ENCODE measurements at places on chromosomes 6 and 20.
A peak's percentile ranks its signal among the peaks of the same experiment; 100 is the strongest.

- DNase-seq = no peak
Observed at GRCh38 chr6:47079638-47080037, 37.5 kb upstream of the ADGRF1 start.

- no peak for DNase-seq
Observed at GRCh38 chr6:133466680-133467079, 225.5 kb downstream of the EYA4 start.

DNA sequence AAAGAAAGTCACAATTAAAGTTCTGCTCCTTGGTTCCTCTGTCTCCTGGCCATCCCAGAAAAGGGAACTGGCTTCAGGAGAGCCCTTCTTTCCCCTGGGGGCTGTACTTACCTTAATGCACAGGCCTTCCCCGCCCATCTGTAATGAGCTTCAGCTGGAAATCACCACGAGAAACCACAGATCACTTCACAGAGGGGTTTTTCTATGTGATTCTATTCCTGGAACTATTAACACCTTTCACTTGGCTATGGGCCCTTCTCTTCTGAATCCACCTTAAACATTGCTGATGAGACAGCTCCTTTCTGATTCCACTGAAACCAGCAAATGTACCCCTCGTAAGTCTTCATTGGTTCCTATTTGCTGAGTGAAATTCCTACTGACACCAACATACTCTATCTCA, 80.7 kb downstream of the FOXF2 start:
- DNase-seq = no peak

- no peak for DNase-seq
Observed at GRCh38 chr6:56148488-56149186, 98.7 kb downstream of the COL21A1 start.

GRCh38 chr6:164404812-164405488, 904.5 kb downstream of the C6orf118 start:
- DNase-seq = no peak

GRCh38 chr6:36241728-36242127, 28.1 kb upstream of the PNPLA1 start:
- DNase-seq = no peak

GRCh38 chr20:3082955-3083952, 1.3 kb downstream of the AVP start:
- DNase-seq = no peak

DNA sequence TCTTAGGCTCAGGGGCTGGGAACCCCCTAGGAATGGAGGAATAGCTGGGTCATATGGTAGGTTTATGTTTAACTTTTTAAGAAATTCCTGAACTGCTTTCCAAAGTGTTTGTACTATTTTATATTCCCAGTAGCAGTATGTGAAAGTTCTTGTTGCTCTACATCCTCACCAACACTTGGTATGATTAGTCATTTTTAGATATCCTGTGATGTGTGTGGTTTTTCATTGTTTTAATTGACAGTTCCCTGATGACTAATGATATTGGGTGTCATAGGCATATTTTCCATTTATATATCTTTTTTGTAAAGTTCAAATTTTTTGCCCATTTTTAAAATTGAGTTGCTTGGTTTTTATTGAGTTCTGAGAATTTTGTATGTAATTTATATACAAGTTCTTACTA, 72.3 kb downstream of the SLC16A10 start:
- DNase-seq = no peak

DNA sequence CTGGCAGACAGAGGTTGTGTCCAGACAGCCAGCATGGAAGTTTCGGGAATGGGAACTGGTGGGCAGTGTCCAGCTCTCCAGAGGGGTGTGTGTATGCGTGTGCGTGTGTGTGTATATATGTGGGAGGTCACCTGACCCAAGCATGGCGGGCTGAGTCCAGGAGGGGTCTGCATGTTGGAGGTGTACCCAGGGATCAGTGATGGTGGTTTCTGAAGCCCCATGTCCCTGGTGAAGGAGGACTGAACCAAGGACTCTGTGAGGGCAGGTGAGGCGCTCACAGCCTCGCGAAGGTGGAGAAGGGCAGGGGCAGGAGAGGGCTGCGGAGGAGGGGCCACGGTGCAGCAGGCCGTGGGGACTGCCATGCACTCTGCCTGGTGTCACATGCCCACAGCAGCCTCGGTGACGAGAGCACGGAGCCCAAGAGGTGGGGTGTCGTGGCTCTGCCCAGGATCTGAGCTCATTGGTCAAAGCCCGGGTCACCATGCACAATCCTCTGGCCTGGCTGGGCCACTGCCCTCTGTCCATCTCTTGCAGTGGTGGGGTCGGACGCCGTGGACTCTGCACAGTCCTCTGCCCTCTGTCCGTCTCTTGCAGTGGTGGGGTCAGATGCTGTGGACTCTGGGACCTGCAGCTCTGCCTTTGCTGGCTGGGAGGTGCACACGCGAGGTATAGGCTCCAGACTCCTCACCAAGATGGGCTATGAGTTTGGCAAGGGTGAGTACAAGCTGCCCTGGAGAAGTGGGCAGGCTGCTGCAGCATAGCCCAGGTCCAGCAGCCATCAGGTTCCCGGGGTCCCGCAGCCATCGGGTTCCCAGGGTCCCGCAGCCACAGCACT, 2.1 kb upstream of the LIME1 start:
- no peak for DNase-seq

GRCh38 chr6:164897523-164898235, 411.7 kb downstream of the C6orf118 start:
- no peak for DNase-seq

- no peak for DNase-seq
Observed at GRCh38 chr6:16168121-16168520, 39.2 kb downstream of the MYLIP start.

DNA sequence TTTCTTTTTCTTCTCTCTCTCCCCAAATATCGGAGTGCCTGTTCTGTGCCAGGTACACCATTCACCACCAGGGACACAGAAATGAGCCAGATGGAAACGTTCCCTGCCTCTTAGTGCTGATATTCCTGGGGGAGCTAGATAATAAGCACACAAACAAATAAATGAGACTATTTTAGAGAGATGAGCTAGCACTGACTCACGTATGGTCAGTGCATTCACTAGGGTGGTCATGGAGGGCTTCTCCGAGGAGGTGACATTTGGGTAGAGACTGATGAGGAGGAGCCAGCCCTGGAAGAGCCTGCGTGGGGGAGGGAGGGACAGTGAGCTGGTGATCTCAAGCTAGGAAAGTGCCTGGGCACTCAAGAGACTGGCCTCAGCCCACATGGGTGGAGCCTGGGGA, 252.3 kb upstream of the KCNG1 start:
- DNase-seq = no peak

DNA sequence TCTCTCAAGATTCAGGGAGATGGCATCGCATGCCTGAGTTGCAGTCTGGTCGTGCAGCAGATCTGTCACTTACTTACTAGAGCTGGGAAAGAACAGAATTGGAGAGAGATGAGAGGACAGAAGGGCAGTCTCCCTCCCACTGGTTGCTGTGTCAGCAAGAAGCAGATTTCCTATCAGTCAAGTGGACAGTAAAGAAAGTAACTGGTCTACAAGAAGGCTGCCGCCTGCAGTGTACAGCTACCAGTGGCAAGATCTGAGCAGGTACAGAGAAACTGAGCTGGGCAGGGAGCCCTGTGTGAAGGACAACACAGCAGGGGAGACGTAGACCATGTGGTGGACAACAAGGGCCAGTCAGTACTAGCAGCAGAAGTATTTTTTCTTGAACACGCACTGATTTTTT, 49.5 kb upstream of the PCSK2 start:
- DNase-seq = no peak

- DNase-seq = no peak
Observed at GRCh38 chr6:72955666-72956065, 269.6 kb downstream of the KHDC1L start.

DNA sequence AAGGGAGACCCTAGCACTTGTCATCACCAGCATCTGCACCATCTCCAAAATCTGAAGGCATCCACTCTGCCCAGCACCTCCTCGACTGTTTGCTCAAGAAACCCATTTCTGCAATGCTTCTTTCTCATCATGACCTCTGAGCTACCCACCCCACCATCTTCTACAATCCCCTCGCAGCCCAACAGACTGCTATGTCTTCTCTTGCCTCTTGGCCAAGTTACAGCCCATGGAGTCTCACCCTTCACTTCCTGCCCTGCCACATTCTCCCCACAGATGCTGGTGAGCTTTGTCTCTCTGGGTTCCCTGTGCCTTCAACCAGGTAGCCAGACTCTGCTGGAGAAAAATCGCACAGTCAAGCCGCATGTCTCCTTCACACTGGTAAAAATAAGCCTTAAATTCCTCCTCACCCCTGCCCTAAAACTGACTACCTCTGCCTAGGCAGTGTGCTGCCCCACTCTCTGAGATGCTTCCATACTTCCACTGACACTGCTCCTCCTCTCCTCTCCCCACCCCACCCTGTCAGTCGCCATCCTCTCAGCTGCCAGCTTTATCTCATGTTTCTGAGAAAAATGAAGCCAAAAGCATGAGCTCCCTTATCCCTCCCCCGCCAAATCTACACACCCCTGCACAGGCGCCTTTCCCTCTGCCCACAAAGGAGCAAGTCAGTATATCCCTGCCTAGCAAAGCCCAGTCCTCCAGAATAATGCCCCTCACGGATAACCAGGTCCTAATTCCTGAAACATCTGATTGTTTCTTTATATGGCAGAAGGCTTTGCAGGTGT, 2.3 kb upstream of the TXNDC5 start:
- no peak for DNase-seq

DNA sequence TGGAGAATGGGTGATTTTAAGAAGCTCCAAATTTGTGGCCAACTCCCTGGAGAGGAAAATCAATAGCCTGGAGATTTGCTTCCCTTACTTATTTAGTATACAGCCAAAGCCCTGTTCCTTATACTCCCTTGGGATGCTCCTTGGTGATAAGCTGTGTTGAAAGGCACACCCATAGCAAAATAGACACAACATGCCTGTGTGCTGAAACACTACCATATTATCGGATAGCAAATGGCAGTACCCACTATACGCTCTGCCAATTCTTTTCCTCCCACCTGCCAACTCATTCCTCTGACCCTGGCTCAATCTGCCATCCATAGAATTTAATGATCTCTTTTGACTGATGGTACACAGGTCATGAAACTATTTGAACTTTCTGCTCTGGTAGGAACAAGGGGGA, 98.2 kb downstream of the CLIC5 start:
- DNase-seq = no peak

GRCh38 chr6:167933290-167933689, 64.2 kb upstream of the KIF25 start:
- DNase-seq = no peak

- DNase-seq = no peak
Observed at GRCh38 chr20:60113771-60114170, 155.5 kb downstream of the CDH26 start.

- DNase-seq = no peak
Observed at GRCh38 chr6:43912598-43913371, 142.8 kb downstream of the VEGFA start.

DNA sequence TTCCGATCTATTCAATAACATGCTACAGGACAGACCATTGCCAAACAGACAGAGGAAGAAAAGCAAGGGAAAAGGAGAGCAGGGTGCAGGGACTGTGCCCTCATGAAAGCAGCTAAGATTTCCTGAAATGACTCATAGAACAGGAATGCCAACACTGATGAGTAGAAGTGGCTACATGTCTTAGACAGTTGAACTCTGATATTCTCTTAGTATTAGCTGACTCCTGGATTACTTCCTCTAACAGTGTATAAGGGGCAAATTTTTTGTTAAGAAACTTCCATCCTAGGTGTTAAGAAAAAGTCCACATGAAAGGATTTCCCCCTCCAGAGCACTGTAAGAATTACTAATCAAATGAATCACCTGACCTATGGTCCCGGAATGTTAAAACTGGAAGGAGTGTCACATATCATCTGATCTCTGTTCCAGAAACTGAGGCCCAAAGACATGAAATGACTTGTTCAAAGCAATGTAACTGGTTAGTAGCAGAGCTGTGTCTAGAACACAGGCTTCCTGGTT, 224.9 kb downstream of the IBTK start:
- peak; percentile 89 for DNase-seq

DNA sequence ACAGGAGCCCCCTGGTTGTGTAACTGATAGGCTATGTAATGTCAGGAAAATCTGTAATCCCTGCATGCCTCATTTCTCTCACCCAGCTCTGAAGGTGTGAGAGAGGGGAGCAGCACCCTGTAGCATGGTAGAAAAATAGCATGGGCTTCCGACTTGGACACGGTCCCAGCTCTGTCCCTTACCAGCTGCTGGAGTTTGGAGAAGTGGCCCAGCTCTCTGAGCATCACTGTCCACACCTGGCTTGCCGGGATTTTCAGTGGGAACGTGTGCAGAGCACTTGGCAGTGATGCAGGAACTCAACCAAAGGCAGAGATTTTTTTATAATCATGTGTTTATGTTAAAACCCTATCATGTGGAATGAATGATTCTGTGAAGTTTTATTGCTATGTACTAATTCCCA, 34.6 kb downstream of the STK35 start:
- DNase-seq = no peak

DNA sequence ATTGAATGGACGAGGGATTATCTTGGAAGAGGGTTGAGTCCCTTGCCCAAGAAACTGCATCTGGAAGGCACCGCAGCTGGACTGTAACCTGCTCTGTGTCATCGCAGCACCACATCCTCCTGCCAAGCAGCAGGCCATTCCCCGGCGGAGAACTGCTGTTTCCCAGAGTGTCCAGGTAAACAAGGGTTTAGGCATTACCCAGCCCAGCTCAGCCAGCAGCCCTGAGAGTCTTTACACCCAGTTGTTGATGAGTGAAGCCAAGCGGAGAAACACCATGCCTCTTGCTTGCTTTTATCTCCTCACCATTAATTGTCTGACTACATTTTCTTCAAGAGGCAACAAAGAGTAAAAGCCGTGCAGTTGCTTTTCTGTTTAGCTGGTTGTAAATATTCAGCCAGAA, 104.1 kb downstream of the CDH4 start:
- no peak for DNase-seq

DNA sequence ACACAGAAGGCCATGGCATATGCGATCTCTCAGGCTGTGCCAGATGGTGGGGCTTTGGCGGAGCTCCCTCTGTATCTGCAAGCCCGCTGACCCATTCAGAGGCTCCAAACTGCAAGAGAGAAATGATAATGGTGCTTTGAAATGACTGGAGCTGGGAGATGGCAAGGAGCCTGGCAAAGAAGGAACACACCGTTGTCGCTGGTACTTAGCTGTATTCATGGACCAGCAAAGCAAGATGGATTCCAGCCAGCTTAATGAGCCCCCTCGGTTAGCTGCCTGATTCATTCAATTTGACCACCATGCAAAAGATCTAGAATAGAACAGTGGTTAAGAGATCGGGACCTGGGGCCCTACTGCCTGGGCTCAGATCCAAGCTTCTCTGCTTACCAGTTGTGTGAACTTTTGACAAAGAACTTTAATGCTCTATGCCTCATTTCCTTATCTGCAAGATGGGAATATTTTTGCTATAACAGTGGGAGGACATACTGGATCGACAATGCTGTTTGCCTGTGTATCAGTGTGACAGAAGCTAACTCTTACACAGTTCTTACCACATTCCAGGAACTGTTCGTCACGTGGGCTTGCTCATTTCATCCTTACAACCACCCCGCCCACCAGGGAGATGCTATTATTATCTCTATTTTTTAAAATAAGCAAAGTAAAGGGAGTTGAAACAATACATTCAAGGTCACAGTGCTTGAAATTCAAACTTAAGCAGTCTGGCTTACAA, 317.8 kb upstream of the SULF2 start:
- DNase-seq = no peak

Data from EL (cell line).